ENCODE measurements at places on chromosomes 5 and 9. TPM values are rescaled to one million over a fixed set of nuclear protein-coding genes. Genes with fewer than 3 reads are reported as not detected.

Gene ASPN
- 11.2 TPM for total RNA-seq

Gene SH2D3C
- not detected for total RNA-seq

Gene EFNA5
- 0.77 TPM for total RNA-seq

Gene NFIB
- 10.7 TPM for total RNA-seq

Gene MAP3K1
- 2.7 TPM for total RNA-seq

Gene CYSRT1
- total RNA-seq = 0.17 TPM

Gene PPIP5K2
- total RNA-seq = 40.3 TPM

Gene SPIN1
- 88.0 TPM for total RNA-seq

Gene DMRT3
- total RNA-seq = not detected

Gene LHX2
- not detected for total RNA-seq

Gene SHOC1
- total RNA-seq = not detected

Gene WNK2
- under 0.01 TPM for total RNA-seq

Gene EPB41L4B
- total RNA-seq = 0.26 TPM

Gene OBP2B
- not detected for total RNA-seq

Gene INSL4
- not detected for total RNA-seq

Gene ITK
- total RNA-seq = under 0.01 TPM

Gene HRH2
- total RNA-seq = not detected
